ENCODE measurements at places on chromosomes 7 and 10.
A peak's percentile ranks its signal among the peaks of the same experiment; 100 is the strongest.

- DNase-seq, result no peak
These were observed 629.0 kb upstream of the IGFBP3 start for GRCh38 chr7:46549892-46550639.

- no peak for DNase-seq
These were observed 67.7 kb downstream of the CASD1 start for GRCh38 chr7:94577357-94577756.

GRCh38 chr7:122261442-122261841 is 43.1 kb downstream of the FEZF1 start:
- DNase-seq, result no peak

- DNase-seq, result no peak
These were observed 3.5 kb upstream of the GNGT1 start for GRCh38 chr7:93902777-93903423.

DNA sequence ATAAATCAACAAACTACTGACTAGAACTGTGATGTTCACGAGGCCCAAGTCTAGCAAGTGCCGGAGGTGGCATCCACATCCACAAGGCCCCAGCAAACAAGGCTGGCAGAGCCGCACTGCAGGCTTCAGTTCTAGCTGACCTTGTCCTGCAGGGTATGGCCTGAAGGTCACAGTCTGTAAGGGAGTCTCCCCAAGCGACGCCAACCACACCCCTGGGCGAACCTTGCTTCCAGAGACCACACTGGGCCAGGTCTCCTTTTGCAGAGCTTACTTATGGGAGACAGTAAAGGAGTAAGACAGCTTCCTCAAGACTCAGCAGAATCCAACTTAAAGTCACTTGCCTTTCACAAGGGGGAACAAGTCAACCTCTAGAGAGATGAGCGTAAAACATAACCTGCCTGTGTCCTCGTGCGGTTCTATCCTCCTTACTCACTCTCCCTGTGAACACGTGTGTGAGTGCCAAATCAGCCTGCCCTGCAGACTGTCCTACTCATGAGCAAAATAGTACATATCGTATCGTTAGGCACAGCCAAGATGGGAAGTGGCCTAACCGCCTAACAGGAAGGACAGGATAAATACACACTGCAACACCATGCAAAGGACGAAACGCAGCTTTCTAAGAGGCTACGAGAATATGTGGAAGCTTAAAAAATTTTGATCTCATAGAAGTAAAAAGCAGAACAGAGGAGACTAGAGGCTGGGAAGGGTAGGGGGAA is 22.7 kb downstream of the FAM53B start:
- no peak for DNase-seq

DNA sequence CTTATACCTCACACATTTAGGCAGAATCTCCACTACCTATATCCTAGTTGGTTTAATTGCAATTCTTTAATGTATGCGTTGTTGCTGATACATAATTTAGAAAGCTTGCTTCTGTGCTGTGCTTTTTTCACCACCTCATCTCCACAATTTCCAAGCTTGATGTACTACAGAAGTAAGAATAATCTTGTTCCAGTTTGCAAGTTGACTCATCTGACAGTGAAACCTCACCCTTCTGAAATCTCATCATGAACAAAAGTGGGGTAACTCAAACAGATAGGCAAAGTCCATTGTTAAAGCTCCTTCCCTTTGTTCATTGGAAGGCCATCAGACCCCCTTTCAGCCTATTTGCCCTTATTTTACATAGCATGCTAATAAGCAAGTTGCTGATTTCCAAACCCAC is 13.6 kb downstream of the EIF4EBP2 start:
- DNase-seq, result no peak

DNA sequence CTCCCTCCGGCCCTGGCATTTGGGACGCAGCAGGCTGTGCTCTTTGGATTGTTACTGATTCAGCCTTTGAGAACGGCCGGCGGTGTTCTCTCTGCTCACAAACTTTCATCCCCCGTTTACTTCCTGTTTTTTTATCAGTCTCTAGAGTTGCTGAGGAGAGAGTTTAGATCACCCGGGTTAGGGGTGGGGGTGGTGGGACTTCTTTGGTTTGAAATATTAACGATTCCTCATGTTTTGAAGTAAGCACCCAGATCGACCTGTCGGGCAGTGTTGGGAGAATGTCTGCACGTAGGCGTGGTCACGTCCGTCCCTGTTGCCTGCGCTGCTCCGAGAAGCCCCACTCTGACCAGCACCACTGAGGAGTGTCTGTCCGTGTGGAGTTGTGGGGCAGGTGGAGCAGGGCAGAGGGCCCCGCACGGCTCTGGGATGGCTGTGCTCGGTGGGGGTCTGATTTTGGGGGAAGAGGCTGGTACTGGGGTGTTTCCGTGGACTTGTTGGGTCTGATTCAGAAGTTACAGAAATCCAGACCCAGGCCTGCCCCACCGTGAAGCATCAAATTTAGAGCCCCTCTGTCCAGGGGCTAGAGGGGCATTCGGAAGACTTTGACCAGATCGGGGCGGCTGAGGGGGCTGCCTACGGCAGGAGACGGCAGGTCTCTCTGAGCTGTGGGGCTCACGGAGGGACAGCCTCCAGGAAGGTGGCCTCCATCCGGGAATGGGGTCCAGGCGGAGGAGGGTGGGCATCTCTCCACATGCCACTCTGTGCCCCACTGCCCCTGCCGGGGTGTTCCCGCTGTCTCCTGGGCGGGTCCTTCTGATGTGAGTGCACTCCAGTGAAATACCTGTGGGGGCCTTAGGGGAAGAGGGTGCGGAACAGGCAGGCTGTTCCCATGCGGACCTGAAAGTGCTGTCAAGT is 7.4 kb downstream of the INPP5A start:
- no peak for DNase-seq

DNA sequence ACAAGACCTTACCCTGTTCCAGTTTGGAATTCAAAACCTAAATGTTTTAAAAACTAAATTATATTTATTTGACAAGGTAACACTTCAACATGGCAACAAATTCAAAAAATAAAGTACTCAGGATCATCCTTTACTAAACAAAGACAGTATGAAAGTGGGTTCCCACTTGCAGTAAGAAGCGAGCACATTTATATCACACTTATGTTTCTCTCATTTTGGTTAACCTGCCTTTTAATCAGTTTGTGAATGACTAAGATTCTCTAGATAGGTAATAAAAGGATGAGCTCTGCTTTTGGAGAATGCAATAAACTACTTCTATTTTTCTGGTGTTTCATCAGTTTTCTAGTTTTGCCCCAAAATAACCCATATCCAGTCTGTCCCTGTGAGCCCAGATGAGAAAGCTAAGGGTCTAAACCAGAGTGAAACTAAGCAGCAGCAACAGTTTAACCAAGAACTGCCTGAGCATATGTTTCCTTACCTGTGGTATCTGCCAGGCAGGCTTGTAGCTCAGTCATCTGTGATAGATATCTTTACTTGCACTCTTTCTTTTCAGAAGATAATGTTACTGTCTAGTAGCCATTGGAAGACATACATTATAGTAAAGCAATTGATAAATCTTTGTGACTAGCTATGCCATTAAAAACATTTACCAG is 64.1 kb downstream of the ABLIM1 start:
- DNase-seq, result no peak

DNA sequence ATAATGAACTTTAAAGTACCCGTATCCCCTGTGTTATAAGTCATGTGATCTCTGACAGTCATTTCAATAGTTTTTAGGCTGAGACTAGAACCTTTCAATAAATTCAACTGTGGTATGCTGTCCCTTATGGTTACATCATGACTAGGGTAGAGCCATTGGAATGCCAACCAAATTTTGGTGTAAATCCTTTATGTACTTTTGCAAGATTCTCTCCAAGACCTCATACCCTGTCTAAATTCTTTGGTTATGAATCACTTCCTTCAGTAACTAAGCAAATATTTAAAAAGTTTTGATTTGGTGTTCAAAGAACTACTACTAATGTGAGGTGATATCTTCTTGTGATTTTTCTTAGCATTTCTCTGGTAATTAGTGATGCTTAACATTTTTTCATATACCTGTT is 20.8 kb upstream of the OR6B1 start:
- no peak for DNase-seq

- no peak for DNase-seq
These were observed 154.0 kb downstream of the REEP3 start for GRCh38 chr10:63675171-63675570.

GRCh38 chr7:48708635-48709034 is 215.7 kb upstream of the CDC14C start:
- DNase-seq, result peak; percentile 49

GRCh38 chr10:34584164-34584563 is 230.9 kb downstream of the PARD3 start:
- DNase-seq, result no peak

- no peak for DNase-seq
These were observed 724.5 kb downstream of the GRID1 start for GRCh38 chr10:85642082-85642420.

DNA sequence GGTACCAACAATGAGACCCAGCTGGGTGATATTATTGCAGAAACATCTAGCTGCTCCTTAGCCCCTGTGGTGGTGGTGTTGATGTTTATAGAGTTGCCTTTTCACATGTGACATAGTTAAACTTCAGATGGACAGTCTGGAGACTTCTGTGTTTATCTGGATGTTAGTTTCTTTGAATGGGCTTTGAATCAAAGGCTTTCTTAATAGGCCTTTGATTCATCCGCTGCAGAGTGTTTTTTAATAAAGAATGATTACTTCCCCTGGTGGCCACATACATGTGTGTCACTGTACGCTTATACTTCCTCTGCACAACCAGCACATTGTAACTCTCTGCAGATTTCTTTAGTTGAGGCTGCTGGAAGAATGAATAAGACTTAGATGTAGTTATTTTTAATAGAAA is 221.0 kb downstream of the DYNC1I1 start:
- DNase-seq, result no peak

GRCh38 chr7:92909686-92910475 is 73.5 kb upstream of the CDK6 start:
- no peak for DNase-seq

GRCh38 chr10:85614566-85614965 is 752.0 kb downstream of the GRID1 start:
- DNase-seq, result no peak

DNA sequence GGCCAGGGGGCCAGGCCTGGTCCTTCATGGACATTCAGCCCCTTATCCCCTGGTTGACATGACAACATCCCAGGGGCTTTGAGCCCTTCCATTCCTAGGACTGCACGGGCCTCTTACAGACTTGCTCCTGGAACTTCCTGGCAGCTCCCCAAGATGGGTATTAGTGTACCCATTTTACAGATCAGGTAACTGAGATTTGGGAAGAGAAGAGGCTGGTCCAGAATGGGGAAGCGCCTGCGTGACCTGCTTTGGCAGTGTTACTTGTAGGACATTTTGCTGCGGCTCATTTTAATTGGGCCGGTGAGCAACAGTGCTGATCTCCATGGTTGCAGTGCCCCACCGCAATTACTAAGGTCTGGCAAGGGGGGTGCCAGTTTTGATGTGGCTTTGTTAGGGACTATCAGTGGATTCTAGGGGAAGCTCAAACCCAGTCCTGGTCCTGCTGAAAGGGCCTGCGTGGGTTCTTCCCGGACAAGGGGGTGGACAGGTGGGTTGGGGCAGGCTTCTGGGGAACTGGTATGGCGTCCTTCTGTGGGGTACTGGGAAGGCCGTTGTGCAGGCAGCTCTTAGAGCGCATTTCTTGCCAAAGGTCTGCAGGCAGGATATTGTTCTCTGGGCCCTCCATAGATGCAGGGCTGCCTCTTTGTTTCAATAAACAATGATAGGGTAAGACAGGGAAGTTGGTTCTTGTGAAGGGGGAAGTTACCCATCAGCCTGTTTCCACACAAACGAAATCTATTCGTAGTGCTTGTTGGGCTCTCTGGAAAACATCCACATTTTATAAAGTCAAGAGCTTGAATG is 137.6 kb downstream of the RGS10 start:
- DNase-seq, result no peak

DNA sequence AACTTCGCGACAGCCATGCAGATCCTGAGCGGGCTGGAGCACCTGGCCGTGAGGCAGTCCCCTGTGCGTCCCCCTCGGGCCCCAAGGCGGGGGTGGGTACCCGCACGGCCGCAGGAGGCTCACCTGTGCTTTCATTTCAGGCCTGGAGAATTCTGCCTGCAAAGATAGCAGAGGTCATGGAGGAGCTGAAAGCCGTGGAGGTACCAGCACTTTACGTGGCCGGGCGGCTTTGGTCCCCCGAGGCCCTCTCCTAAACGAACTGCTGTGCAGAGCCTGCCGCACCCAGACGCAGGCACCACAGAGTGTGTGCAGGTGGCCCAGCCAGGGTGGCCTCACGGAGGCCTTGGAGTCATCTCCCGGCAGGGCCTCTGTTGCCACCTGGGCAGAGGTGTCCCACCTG is 11.1 kb upstream of the UTF1 start:
- DNase-seq, result no peak

Data from H1 (cell line).